Activated gamma-delta T cell treated with anti-CD3 and anti-CD28 coated beads, Interleukin-2, amount 50 U/mL, for 16 hours (primary cell): ENCODE measurements at places on chromosomes 1 and 21.

GRCh38 chr1:230916587-230917283 is 48.4 kb upstream of the C1orf198 start:
- no peak for DNase-seq

DNA sequence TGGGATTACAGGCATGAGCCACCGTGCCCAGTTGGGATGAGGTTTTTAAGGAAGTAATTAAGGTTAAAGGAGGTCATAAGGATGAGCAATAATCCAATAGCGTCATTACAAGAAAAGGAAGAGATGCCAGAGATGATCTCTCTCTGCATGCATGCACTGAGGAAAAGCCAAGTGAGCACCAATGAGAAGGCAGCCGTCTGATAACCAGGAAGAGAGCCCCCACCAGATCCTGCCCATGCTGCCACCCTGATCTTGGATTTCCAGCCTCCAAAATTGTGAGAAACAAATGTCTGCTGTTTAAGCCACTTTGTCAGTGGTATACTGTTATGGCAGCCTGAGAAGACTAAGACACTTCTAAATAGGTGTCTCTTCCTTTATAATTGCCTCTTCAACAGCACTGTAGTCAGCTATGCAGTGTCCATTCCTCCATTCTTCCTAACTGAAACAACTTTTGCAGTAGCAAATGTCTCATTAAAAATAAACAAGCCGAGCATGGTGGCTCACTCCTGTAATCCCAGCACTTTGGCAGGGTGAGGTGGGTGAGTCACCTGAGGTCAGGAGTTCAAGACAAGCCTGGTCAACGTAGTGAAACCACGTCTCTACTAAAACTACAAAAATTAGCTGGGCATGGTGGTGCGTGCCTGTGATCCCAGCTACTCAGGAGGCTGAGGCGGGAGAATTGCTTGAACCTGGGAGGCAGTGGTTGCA is 216.2 kb upstream of the RUNX1 start:
- DNase-seq = no peak

DNA sequence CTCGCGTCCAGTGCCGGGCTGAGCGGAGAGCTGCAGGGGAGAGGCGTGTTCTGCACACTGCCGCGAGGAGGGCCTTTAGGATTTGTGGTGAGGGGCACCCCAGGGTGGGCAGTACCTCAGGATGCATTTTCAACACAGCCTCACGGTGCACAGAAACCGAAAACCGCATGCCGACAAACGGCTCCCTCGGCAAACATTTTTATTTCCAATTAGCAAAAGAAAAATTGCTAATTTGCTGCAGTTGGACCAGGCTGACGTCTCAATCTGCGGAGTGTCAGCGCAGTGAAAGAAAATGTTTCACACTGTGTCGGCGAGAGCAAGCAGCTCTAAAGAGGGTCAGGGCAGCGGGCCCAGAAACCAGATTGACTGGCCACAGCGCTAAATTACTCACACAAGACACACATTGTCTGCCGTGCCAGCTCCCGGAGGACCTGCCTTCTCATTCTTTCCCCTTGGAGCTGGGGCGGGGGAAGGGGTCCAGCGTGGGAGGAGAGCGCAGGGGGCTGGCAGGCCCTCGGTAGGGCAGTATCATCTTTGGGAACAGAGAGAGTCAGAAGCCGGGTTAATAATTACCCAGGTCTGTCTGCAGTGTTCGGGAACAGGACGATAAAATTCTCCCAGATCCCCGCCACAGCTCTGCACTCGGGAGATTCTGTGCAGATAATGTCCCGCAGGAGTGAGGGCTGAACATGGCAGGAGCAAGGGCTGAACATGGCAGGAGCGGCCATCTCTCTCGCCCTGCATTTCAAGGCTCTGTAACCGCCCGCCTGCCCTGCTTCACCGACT is 150.2 kb downstream of the PRDM16 start:
- DNase-seq = no peak

DNA sequence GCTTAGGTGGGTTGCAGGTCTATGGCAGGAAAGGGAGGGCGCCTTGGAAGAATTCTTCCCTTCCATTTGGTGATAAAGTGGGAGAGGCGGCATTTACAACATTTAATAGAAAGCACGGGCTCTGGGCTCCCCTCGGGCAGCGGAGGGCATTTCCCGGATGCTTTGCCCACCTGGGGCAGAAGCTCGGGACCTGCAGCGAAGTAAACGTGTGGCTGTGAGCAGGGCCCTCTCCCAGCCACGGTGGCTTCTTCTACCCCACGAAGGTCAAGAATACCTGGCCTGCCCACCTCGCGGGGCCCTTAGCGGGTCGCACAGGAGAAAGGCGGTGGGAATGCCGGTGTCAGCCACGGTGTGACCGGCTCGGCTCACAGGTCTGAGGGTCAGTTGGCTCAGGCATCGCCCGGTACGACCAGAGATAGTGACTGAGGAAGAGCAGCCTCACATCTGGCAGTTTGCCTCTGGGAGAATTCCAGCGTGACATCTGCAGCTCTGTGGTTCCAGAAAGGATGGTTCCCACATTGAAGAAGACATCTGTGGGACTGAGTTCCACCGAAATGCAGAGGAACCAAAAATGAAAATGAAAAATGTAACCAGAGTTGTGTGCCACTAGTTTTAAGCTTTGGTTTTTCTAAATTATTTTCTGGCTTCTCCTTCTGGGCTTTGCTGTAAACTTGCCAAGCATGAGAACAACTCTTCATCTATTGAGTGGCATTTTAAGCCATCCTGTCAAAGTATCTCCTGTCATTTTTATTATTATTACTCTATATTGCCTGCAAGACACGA is 720 bp upstream of the F3 start:
- DNase-seq = no peak

DNA sequence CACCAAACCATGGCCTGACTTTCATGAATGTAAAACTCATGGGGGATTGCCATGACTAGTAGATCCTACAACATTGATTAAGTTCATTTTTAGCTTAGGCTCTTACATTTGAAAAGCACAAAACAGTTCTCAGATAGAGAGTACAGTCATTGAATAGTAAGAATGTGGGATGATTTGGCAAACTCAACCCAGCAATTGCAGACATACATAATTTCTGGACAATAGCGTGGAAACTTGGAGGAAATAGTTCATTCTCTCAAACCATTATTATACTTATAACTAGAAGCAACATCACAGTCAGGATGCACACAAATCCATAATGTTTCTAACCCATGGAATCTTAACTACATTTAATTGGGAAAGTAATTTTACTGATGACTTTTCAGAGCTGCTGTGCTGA is 598.2 kb downstream of the LMO4 start:
- DNase-seq = no peak

DNA sequence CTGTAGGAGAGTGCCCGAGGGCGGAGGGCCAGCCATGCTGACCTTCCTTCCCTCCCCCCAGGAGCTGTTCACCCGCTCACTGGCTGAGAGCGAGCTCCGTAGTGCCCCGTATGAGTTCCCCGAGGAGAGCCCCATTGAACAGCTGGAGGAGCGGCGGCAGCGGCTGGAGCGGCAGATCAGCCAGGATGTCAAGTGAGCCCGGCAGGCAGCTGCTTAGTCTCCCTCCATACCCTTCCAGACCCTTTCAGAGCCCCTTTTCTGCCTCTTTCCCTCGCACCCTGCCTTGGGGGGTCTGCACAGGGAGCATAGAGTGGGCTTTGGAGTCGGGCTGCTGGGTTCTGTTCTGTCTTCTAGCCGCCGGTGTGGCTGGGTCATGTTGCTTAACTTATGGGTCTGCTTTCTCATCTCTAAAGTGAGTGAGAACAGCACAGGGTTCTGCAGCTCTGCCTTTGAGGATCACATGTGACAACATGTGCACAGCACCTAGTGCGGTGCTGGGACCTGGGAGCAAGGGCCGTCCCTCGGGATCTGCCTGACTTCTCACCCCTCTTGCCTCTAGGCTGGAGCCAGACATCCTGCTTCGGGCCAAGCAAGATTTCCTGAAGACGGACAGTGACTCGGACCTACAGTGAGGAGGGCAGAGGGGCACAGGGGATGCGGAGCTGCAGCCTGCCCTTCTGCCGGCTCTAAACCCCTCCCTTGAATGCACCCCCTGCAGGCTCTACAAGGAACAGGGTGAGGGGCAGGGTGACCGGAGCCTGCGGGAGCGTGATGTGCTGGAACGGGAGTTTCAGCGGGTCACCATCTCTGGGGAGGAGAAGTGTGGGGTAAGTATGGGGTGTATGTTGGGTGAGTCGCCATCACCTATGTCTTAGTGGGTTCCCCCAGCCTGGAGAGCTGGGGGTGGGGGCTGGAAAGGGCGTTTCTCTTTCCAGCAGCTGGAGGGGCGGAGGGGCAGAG is 6.2 kb downstream of the AMPD2 start:
- DNase-seq = no peak

- DNase-seq = no peak
These were observed 38.0 kb upstream of the KCTD3 start for GRCh38 chr1:215529111-215529510.
